Osteocyte (in vitro differentiated cells): ENCODE measurements at places on chromosomes 2 and 18. TPM values are rescaled to one million over a fixed set of nuclear protein-coding genes. Genes with fewer than 3 reads are reported as not detected.

Gene CELF4
- total RNA-seq = not detected in 2 replicates

GRCh38 chr2:207766041-207766551, 3.6 kb downstream of the FZD5 start:
- no peak for DNase-seq

GRCh38 chr18:23450022-23450421, 3.1 kb upstream of the RIOK3 start:
- DNase-seq = no peak

- no peak for DNase-seq
Observed at GRCh38 chr18:70334728-70335329, 46.0 kb downstream of the SOCS6 start.

DNA sequence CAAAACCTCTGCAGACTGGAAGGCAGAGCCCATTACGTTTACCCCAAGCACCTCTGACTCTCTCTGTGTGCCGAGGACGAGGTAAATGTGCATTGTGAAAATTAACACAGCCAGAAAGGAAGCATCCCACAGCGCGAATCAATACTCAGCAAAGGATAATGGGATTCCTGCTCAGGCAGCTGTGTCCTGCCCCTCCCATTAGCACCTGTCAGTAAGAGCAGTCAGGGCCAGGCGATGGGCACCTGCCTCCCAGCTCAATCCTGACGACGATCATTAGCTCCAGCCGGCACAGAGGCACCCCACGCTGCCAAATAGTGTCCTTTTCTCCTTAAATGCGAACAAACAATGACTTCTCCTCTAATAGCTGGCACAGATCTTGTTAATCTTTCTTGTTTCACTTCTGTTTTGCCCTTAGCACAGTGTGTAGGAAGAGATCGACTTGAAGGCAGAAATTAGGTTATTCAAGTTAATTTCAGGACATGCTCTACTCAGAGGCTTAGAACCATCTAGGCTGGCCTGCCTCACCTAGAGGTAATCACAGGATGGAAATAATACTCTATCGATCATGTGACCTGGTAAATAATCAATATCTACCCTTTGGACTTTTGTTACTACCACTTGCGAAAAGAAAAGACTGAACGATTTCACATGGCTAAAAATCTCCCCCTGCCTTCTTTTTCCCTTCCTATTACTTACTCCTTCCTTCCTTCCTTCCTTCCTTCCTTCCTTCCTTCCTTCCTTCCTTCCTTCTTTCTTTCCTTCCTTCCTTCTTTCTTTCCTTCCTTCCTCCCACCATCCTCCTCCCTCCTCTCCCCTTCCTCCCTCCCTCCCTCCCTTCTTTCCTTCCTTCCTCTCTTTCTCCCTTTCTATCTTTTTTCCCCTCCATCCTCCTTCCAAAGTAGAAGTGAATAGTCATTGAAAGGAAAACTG, 487.9 kb upstream of the ID2 start:
- DNase-seq = no peak

GRCh38 chr2:59425247-59425646, 1128.2 kb downstream of the BCL11A start:
- no peak for DNase-seq

GRCh38 chr18:36558234-36558633, 260.7 kb downstream of the FHOD3 start:
- no peak for DNase-seq
